Iris pigment epithelial cell (primary cell): ENCODE measurements at places on chromosomes 5 and 9.

GRCh38 chr5:76499507-76500161 lies 96.5 kb downstream of the IQGAP2 start:
- DNase-seq: no peak

DNA sequence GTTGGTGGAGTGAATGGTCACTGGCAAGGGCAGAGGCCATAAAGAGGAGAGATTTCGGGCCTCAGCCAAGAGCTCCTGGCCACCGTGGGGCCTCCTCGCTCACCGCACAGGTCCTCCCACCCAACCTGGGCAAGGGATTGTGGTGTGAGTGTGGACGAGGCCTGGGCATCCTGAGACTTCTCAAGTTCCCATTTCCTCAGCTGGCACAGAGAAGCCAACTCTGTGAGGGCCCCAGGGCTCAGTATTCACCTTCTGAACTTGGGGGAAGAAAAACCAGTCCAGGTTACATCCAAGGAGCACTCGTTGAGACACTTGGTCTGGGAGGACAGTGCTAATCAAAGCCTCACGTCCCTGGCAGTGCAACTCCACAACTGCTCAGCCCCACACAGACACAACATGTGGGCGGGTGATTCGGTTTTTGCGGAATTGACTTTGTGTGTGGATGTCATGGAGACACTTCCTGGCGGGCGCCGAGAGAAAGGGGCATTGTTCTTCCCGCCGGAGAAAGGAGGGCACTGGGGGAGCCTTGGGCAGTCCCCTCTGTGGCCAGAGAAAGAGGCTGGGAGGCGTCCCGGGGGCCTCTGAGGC lies 28.5 kb upstream of the NKD2 start:
- no peak for DNase-seq

- DNase-seq: no peak
These were observed 313.6 kb upstream of the CD180 start for GRCh38 chr5:67510204-67510603.

- no peak for DNase-seq
These were observed 19.3 kb upstream of the SLC25A51 start for GRCh38 chr9:37923118-37923795.

- DNase-seq: no peak
These were observed 179.5 kb downstream of the RASEF start for GRCh38 chr9:82883436-82883835.

GRCh38 chr5:1931604-1932231 lies 49.0 kb upstream of the IRX4 start:
- no peak for DNase-seq

- no peak for DNase-seq
These were observed 697 bp upstream of the PRUNE2 start for GRCh38 chr9:76906647-76906975.

- DNase-seq: no peak
These were observed 409.1 kb downstream of the TAF11L14 start for GRCh38 chr5:18043344-18043743.

DNA sequence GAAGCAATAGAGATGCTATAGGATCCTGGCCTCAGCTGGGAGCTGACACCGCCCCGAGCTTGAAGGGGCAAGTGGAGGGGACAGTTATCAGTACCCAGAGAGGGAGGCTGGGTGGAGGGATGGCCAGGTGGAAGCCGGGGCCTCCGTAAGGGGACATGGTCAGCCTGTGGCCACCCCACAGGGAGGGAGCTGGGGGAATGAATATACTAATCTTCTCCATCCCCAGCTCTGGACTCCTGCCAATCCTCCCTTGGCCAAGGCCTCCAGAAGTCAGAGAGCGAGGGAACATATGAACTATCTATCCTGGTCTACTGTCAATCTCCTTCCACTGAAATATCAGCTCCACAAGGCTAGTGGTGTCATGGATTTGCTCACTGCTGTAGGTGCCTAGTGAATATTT lies 109.3 kb downstream of the BOD1 start:
- no peak for DNase-seq

GRCh38 chr5:58040044-58040443 lies 419.8 kb downstream of the PLK2 start:
- no peak for DNase-seq

- peak; percentile 66 for DNase-seq
These were observed 5.3 kb downstream of the NSA2 start for GRCh38 chr5:74772359-74772758.

GRCh38 chr9:114048533-114049415 lies 29.3 kb downstream of the AMBP start:
- DNase-seq: no peak

GRCh38 chr9:116058421-116058820 lies 95.2 kb upstream of the PAPPA start:
- peak; percentile 44 for DNase-seq

GRCh38 chr9:134678206-134678605 lies 36.6 kb downstream of the COL5A1 start:
- no peak for DNase-seq

GRCh38 chr5:163915481-163915961 lies 410.1 kb downstream of the MAT2B start:
- peak; percentile 80 for DNase-seq

DNA sequence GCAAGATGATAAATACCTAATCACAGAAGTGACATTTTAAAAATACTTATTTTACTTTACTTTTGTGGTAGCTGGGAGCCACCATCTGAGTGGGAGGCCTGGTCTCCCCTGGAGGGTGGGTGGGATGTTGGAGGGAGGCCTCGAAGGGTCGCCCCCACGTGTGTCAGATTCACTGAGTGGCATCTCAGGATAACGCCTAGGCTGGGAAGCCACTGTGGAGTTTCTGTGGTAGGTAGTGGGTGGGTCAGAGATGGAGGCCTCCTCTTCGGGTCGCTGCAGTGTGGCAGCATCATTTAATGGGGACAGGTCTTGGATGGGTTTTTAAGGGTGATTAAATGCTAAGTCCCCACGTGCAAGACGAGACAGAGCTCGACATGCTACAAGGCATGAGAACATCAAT lies 1154.8 kb upstream of the CDH18 start:
- no peak for DNase-seq

GRCh38 chr9:3936520-3937235 lies 363.2 kb downstream of the GLIS3 start:
- no peak for DNase-seq

DNA sequence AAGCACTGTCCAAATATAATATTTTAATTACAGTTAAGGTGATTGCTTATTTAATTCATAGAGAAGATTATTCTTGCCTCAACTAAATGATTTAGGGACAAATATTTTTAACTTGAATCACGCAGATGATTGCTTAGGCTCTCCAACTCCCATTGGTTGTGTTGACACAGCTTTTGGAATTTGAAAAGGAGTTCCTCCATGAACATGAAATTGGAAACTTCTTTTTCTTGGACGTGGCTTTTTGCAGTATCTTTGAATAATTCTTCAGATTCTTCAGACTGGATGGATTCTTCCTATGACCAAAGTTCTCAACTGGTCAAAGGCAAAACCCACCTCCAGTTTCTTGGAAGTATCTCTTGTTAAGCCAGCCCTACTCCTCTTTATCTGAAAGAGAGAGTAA lies 456.4 kb upstream of the KLF4 start:
- DNase-seq: no peak

DNA sequence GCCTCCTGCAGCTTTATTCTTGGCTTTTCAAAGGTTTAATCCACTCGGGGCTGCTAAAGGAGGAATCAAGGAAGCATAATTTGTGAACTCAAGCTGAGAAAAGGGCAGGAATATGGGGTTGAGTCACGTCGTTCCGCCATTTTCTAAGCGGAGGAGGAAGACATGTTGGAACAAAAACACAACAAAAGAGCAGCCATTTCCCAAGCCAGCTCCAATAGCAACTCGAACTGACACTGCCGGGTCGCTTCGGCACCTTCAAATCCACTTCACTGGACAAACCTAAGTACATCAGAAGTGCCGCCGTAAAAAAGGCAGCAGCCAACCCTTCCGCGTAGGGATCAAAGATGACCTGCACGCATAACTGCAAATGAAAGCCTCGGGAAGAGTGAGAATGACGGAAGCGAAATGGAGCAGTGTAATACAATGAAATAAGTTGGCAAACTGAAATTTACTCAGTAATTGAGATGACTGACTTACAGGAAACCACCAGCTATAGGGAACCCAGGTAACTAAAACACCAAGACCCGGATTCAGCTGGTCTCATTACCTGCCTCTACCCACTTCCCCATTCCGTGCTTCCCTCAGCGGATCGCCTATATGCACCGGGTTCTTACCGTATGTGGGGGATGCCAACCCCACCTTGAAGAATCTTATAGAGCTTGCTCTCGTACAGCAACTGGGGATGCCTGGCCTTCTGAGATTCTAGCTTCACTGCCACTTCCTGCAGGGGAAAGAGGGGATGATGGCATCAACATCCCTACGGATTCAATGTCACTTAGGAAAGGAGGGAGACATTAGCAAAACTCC lies 1.6 kb downstream of the CSNK1A1 start:
- peak; percentile 59 for DNase-seq

GRCh38 chr9:69466151-69466550 lies 141.1 kb downstream of the ENTREP1 start:
- no peak for DNase-seq

DNA sequence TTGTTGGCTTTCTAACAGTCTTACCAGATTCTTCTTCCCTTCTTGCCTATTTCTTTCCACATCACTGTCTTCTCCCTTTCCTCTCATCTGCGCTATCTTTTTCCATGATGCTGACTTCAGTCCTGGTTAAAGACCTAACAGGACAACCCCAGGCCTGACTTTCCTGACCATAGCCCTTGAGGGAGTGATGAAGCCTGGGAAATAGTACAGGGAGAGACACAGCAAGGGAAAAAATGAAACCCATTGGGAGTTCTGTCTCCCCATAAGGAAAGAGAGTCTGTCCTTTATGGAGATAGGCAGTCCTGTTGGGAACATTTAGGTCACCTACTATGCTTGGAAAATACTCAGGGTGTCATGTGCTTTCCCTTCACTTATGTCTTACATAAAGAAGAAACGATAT lies 92.7 kb downstream of the GIN1 start:
- no peak for DNase-seq

GRCh38 chr5:145681686-145682085 lies 153.5 kb downstream of the PRELID2 start:
- DNase-seq: peak; percentile 81

DNA sequence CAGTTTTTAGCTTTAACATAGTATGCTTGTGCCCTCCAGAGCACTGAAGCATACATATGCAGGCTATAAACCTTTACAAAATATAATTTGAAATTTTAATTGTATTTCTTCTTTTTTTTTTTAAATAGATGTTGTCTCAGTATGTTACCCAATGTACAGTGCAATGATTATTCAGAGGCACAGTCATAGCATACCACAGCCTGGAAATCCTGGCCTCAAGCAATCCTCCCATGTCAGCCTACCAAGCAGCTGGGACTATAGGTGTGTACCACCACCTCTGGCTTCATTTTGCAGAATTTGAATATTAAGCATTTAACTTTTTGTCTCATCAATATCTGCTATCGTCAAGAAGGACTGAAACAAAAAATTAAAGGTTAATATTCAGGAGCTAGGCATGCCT lies 16.9 kb upstream of the ZNF782 start:
- peak; percentile 44 for DNase-seq

GRCh38 chr9:88370346-88370745 lies 17.9 kb upstream of the SPIN1 start:
- DNase-seq: no peak

DNA sequence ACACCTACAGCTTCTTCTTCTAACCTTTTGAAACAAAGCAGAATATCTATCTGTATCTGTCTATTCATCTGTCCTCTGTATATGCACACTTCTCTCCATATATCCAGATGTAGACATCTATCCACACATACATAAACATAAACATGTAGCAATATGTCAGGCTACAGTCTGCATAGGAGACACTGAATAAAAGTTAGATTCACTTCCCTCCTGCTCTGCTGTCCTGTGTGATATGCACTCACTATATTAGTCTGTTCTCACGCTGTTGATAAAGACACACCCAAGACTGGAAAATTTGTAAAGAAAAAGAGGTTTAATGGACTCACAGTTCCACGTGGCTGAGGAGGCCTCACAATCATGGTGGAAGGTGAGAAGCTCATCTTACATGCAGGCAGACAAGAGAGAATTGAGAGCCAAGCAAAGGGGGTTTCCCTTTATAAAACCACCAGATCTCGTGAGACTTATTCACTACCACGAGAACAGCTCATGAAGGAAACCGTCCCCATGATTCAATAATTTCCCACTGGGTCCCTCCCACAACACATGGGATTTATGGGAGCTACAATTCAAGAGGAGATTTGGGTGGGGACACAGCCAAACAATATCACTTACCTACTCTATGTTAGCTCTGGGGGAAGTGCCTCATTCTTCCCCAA lies 24.1 kb downstream of the RANBP3L start:
- DNase-seq: no peak

- peak; percentile 81 for DNase-seq
These were observed 102.0 kb upstream of the NFIB start for GRCh38 chr9:14415947-14416346.

DNA sequence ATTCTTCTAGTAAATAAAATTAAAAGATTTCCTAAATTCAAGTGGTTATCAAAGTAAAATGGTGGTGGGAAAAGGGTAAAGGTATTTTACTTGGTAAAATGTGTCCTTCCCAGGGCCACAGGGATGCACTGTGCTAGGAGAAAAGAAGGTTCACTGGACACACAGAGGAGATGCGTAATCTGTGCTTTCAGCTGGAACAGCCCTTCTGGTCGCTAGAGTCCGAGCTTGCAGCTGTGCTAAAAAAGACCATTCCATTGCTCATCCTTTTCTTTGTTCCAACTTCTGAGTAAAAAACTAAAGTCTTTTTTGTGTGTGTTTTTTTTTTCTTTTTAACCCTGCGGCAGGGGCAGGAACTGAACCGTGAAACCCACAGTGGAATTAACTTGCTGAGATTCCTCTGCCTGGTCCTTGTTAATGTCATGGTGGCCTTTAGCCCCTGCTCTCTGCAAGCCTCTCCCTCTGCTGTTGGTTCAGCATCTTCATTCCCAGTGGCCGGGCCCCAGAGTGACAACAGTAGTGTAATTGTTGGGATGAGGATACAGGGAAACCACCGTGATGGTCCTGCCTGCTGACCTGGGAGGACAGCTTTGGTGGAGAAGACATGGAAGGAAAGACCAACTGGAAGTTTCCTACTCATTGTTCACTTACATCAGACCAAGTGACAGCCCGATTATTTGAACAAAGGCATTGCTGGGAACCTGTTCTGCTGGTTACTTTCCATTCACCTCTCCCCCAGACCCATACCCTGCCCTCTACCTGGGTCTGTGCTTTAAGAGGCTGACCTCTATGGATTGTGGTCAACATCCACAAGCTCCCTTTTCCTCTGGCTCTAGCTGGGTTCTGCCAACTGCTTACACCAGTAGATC lies 31.9 kb upstream of the FSTL4 start:
- DNase-seq: no peak

- DNase-seq: no peak
These were observed 84.3 kb downstream of the RAI14 start for GRCh38 chr5:34740389-34740806.

- no peak for DNase-seq
These were observed 601.5 kb downstream of the IRX1 start for GRCh38 chr5:4197151-4197550.

GRCh38 chr5:67170767-67171166 lies 25.8 kb downstream of the CD180 start:
- no peak for DNase-seq
